ENCODE measurements at places on chromosomes 4 and X. TPM values are rescaled to one million over a fixed set of nuclear protein-coding genes. Genes with fewer than 3 reads are reported as not detected.

DNA sequence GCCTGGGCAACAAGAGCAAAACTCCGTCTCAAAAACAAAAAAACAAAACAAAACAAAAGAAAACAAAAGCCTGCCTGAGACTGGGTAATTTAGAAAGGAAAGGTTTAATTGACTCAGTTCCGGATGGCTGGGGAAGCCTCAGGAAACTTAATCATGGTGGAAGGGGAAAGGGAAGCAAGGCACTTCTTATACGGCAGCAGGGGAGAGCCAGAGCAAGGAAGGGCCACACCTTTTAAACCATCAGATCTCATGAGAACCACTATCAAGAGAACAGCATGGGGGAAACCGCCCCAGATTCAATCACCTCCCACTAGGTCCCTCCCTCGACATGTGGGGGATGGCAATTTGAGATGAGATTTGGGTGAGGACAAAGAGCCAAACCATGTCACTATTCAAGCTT lies 122.2 kb downstream of the UBE2K start:
- DNase-seq, result no peak

GRCh38 chr4:80215449-80216052 lies 18.2 kb downstream of the PRDM8 start:
- DNase-seq, result no peak

GRCh38 chr4:185987961-185988627 lies 80.9 kb upstream of the TLR3 start:
- no peak for DNase-seq

- DNase-seq, result no peak
Observed at GRCh38 chr4:152221816-152222516, 313.9 kb downstream of the FBXW7 start.

- DNase-seq, result no peak
Observed at GRCh38 chr4:157312702-157313101, 92.2 kb downstream of the GRIA2 start.

DNA sequence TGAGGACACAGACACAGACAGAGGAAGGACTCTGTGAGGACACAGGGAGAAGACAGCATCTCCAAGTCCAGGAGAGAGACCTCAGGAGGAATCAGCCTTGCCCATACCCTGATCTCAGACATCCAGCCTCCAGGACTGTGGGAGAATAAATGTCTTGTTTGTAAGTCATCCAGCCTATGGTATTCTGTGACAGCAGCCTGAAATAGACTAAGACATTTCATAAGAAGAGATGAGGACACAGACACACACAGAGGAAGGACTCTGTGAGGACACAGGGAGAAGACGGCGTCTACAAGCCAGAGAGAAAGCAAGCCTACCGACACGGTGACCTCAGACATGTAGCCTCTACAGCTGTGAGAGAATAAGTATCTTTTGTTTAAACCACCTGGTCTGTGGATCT lies 112.1 kb downstream of the DHRSX start:
- DNase-seq, result no peak

DNA sequence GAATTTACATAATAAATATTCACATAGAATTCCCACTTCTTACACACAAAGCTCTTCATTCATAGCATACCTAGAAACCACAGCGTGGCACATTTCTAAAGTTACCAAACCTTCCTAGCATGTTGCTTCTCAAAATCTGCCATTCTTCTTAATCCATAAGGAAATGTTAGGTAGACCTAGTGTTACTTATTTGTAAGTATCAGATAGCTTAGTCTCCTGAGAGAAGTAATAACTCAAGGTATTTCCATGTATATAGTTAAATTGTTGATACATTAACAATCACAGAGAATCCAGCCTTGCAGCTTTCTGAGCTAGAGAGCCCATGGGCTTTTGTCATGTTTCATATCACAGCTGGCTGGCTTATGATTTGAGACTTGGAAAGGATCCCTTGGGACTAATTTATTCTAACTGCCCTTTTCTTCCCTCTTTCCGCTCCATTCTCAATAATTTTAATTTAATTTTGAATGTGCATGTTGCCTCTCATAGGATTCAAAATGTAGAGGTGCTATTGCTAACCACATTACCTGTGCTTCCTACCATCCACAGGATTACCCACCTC lies 17.6 kb downstream of the SH3RF1 start:
- no peak for DNase-seq

DNA sequence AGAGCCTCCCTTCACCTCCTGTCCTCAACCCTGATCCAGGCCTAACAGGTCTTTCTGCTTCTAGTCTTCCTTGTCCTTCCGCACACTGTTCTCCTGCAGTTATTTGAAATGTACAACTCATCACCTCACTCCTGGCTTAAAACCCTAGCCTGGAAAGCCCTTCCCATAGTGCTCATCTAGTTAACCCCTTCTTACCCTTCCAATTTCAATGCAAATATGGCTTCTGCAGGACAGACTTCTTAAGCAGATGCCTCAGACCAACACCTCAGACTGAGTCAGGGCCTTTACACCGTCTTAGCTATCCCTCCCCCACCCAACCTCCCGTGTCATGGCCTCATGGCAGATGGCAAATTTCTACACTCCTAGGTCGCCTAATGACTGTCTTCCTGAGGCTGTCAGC lies 130.4 kb downstream of the BCOR start:
- no peak for DNase-seq

GRCh38 chrX:20355187-20355586 lies 88.5 kb upstream of the RPS6KA3 start:
- DNase-seq, result no peak

GRCh38 chrX:118545510-118545909 lies 49.9 kb downstream of the DOCK11 start:
- no peak for DNase-seq

GRCh38 chr4:11487139-11487538 lies 58.4 kb upstream of the HS3ST1 start:
- DNase-seq, result no peak

DNA sequence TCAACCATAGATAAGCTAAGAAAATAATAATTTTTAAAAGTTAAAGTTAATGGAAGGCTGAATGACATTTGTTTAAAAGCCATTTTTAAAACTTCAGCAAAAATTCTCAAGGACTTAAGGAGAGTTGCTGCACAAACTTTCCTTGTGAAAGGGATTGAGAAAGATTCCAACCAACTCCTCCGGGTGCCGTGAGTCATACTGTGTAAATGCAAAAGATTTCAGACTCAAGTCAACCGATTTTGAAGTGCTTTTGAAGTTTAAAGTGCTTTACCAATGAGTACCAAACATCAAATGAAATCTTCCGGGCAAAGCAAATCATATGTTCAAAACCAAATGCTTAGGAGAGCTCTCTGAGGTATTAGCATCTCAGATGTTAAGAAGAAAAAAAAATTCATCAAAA lies 31.4 kb downstream of the VCX2 start:
- no peak for DNase-seq

DNA sequence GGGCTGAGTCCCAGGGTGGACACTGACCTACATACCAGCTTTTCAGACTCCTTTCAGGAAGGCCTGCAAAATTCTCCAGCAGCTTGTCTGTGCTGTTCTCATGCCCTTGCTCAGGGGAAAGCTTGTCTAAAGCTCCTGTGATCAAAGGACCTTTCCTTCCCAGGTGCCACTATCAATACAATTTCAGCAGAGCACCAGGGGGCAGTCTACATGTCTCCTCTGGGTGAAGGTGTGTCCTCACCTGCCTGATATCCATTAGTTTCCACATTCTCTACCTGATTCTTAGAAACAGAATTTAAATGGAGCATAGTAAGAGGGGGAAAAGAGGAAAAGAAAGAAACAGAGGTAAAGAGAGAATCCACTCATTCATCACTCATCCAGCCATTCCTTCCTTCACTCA lies 114.2 kb downstream of the PPARGC1A start:
- DNase-seq, result no peak

- DNase-seq, result no peak
Observed at GRCh38 chr4:112189754-112190153, 41.8 kb upstream of the AP1AR start.

DNA sequence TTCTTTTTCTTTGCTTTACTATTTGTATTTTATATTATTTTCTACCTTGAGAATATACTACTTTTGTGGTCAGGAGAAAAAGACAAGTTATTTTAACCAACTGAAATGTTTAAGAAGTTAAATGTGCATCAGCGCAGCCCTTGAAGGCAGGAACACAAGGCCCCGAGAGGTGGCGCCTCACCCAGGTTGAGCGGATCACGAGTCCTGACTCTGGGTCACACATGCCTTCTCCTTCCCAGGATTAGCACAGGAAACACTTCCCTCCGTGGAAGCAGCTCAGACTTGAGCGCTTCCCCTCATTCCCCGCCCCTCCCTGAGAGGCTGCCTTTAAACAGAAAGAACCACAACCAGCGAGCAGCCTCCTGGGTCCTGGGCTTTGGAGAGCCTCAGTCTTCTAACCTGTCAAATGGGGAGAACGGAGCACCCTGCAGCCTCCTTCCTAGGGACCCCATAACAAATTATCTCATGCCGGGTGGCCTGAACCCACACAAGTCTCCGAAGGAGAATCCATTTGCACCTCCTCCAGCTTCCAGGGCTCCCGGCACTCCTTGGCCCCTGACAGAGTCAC lies 217.6 kb downstream of the AFAP1 start:
- DNase-seq, result no peak

DNA sequence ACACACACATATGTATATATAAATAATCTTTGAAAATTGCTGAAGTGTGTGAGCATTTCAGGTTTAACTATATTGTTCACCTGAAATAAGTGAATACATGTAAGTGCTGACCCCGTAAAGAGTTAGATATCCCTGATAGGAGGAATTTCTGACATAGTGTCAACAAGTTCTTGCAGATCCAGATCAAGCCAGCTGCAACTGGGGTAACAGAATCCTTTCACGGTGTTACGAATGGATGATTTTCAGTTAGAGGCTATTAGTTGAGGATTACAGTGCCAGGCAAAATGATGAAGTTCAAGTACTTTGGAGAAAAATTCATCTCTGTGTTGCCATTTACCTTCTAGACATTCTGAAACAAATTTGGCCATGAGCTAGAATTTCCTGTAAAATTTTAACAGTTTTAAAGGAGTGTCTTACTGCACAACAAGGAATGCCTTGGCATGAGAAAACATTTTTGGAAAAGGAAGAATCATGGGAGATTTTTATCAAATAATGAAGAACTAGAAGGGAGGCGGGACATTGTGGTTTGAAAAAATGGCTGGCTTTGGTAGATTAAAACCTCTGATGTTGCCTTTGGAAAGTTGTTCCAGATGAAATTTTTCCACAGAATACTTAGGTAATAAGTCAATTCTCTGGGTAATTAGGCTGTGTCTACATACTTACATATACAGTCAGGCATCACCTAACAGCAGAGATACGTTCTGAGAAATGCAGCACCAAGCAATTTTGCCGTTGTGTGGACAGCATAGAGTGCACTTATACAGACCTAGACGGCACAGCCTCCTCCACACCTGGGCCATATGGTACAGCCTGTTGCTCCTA lies 84.4 kb upstream of the FAT1 start:
- no peak for DNase-seq

- DNase-seq, result no peak
Observed at GRCh38 chrX:136202889-136203288, 48.3 kb downstream of the MAP7D3 start.

DNA sequence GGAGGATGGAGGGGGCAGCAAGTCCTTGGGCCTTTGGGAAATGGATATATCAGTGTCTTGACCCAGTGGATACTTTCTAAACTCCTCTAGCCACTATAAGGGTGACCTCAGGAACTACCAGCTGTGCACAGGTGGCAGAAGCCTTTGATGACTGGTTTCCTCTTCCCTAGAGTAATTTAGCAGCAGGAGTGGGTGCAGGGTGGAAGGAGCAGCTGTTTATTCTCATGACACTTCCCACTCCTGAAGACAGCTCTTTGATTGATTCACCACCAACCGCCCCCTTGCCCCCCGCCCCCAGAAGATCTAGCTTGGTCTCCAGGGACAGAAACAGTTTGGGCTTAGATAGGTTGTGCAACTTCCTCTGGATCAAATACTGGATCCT lies 63.0 kb downstream of the GPC3 start:
- DNase-seq, result no peak

DNA sequence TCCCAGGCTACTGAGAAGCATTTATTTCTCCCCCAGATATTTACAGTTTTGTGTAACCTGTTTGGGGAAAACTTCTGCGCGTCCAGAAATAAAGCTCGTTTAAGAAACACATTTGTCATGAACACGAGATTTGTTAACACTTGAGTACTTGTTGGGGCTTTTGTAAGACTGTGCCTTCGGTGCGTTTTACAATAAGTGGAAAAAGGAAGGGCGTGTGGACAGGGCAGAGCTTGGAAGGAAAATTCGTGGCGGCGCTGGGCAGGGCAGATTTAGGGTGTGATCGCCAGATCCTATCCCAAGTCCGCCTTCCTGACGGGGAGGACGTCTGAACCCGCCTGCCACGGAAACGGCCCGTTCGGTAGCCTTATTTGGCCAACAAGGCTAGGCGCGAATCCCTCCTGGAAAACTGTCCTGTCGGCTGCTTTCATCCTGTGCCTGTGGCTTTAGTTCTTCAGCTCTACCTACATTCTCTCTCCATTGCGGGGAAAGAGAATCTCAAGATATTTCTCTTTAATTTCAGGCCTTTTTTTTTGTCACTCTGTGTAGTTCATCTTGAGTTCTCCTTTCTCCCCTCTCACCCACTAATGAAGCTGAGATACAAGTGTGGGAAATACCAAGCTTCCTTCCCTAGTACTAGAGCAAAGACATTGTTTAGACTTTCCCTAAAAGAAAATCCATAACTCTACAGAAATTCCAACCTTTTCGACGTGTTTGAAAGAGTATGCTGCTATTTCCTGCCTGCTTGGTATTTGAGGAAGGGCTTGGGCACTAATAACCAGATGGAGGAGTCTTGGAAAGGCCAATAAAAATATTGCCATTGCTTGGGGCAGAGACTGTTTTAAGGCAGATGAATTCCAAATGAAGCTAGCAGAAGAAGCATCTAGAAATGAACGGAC lies 982 bp downstream of the PDLIM5 start:
- peak; percentile 41 for DNase-seq

Gene ADH7
- not detected for total RNA-seq

Gene VBP1
- total RNA-seq, result 10.9 TPM

Gene ADAMTS3
- not detected for total RNA-seq

Gene HMX1
- not detected for total RNA-seq

Gene TLR1
- 13.4 TPM for total RNA-seq

Gene CABS1
- not detected for total RNA-seq

Gene HSFX3
- total RNA-seq, result not detected

Gene RHOH
- total RNA-seq, result 533 TPM

Gene ARAF
- 134 TPM for total RNA-seq

Gene TKTL2
- total RNA-seq, result not detected

Gene CXCL10
- total RNA-seq, result not detected
